Endothelial cell of coronary artery (primary cell): ENCODE measurements at places on chromosomes 16 and 17. TPM values are rescaled to one million over a fixed set of nuclear protein-coding genes. Genes with fewer than 3 reads are reported as not detected.

The MYH8 gene
- not detected in 2 replicates for total RNA-seq

The TNP2 gene
- not detected in 2 replicates for total RNA-seq

The STAC2 gene
- not detected in 2 replicates for total RNA-seq

The BRICD5 gene
- 1.6 and 2.4 TPM in 2 replicates for total RNA-seq

The SEC14L5 gene
- not detected in 2 replicates for total RNA-seq

The TMEM235 gene
- total RNA-seq, result 0.09 and 0.28 TPM in 2 replicates

The ITGAD gene
- total RNA-seq, result not detected in 2 replicates

The MRPL28 gene
- total RNA-seq, result 85.7 and 112 TPM in 2 replicates

The MYO1C gene
- 155 and 224 TPM in 2 replicates for total RNA-seq

The CES3 gene
- 0.09 and 0.19 TPM in 2 replicates for total RNA-seq

The ATP2C2 gene
- total RNA-seq, result not detected in 2 replicates

The GCGR gene
- not detected in 2 replicates for total RNA-seq

The AMDHD2 gene
- 31.4 and 32.3 TPM in 2 replicates for total RNA-seq

The RTN4RL1 gene
- not detected in 2 replicates for total RNA-seq

The KRTAP2-1 gene
- not detected in 2 replicates for total RNA-seq

The FAM222B gene
- total RNA-seq, result 3.2 and 6.3 TPM in 2 replicates

The NPB gene
- total RNA-seq, result 0.27 and 0.28 TPM in 2 replicates

The KRT17 gene
- 2.2 and 2.4 TPM in 2 replicates for total RNA-seq

The SLC13A2 gene
- total RNA-seq, result not detected in 2 replicates

The CCL1 gene
- total RNA-seq, result 0.09 TPM in 1 of 2 replicates, not detected in the other

The TEX14 gene
- under 0.01 and 0.19 TPM in 2 replicates for total RNA-seq

The TMEM92 gene
- not detected in 2 replicates for total RNA-seq

The KCNG4 gene
- not detected in 2 replicates for total RNA-seq

The SGCA gene
- 0.75 TPM in 1 of 2 replicates, not detected in the other for total RNA-seq

The ERCC4 gene
- 6.0 and 10.5 TPM in 2 replicates for total RNA-seq

The TBC1D3 gene
- not detected in 2 replicates for total RNA-seq

The NPIPA7 gene
- 0.09 and 1.2 TPM in 2 replicates for total RNA-seq

The KRT20 gene
- total RNA-seq, result not detected in 2 replicates

The ZSCAN10 gene
- total RNA-seq, result 0.19 TPM in 1 of 2 replicates, not detected in the other

The CAPN15 gene
- 26.4 and 38.9 TPM in 2 replicates for total RNA-seq

The DNAH9 gene
- total RNA-seq, result 0.09 TPM in 1 of 2 replicates, not detected in the other

The CNGB1 gene
- total RNA-seq, result under 0.01 TPM in 1 of 2 replicates, not detected in the other

The PYCARD gene
- total RNA-seq, result 43.1 and 63.2 TPM in 2 replicates

The RNF43 gene
- total RNA-seq, result under 0.01 TPM in 1 of 2 replicates, not detected in the other

The ITGB3 gene
- total RNA-seq, result 54.6 and 138 TPM in 2 replicates
